ENCODE measurements at places on chromosomes 4 and X. TPM values are rescaled to one million over a fixed set of nuclear protein-coding genes. Genes with fewer than 3 reads are reported as not detected.

Gene FGG
- 3.0 TPM for total RNA-seq

Gene COX7B2
- not detected for total RNA-seq

Gene TEX13B
- 3.4 TPM for total RNA-seq

DNA sequence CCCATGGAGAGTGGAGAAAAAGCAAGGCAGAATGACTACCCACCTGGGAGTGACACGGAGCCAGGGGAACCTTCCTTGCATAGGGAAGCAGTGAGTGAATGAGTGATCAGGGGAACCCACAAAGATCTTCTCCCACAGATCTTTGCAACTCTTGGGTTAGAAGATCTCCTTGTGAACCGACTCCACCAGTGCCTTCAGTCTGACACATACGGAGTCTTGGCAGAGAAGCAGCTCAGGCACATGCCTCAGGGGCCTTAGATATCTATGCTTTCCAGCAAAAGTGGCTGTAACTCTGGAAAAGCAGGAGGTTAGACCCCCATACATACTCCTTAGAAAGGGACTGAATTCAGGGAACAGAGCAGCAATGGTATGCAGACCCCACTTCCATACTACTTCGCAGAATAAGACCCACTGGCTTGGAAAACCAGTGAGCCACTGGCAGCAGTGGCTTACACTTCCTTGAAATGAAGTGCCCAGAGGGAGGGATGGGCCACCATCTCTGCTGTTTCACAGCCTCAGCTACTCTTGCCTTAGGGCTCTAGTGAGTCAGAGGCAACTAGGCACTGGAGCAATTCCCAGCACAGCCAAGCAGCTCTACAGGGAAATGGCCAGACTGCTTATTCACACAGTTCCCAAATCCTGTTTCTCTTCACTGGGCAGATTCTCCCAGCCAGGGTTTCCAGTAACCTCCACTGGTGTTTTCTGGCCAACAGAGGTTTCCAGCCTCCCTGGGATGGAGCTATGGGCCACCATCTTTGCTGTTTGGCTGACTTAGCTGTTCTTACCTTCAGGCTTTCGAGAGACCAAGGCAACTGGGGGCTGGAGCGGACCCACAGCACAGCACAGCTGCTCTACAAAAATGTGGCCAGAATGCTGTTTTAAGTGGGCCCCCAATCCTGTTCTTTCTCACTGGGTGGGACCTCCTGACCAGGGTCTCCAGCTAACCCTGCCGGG lies 82.8 kb upstream of the TCEAL2 start:
- no peak for DNase-seq

DNA sequence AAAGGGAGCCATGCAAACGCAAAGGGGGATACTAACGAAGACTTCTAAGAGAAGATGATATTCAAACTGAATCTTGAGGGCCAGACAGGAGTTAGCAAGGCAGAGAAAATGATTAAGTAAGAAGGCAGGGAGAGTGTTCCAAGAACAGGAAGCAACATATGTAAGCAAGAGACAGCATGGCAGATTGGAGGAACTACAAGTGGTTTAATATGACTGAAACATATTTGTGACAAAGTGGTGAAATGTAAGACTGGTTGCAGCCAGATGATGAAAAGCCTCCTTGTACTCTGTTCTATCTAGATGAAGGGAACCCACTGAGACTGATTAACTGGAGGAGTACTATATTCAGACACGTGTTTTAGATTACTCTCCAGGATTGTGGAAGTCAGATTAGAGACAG lies 116.6 kb upstream of the DIAPH2 start:
- no peak for DNase-seq

DNA sequence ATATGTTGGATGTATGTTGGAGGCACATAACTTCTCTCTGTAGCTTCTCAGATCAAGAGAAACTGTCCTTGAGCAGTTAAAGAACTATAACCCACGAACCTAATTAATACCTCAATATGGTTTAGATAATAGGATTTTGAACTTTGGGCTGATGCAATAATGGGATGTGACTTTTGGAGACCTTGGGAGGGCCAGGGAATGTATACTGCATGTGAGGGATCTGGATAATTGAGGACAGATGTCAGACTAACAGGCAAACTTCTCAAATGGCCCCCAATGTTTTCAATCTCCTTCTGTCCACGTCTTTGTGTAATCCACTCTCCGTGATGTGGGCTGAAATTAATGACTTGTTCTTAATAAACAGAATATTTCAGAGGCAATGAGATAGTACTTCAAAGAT lies 202.2 kb upstream of the FAT4 start:
- no peak for DNase-seq

GRCh38 chrX:47752685-47753084 lies 84.0 kb upstream of the ZNF81 start:
- no peak for DNase-seq

GRCh38 chr4:110628663-110629213 lies 5.9 kb upstream of the PITX2 start:
- DNase-seq = peak; percentile 38
